ENCODE measurements at places on chromosomes 6 and 20.

- no peak for DNase-seq
Measured at GRCh38 chr20:62918831-62919230, 7.5 kb downstream of the DIDO1 start.

- DNase-seq: no peak
Measured at GRCh38 chr6:40499215-40499614, 87.9 kb downstream of the LRFN2 start.

GRCh38 chr6:31559958-31560696, 12.0 kb upstream of the LTA start:
- no peak for DNase-seq

- no peak for DNase-seq
Measured at GRCh38 chr6:88748141-88748540, 215.3 kb downstream of the RNGTT start.

- DNase-seq: no peak
Measured at GRCh38 chr20:52405417-52405816, 213.8 kb upstream of the ZFP64 start.

GRCh38 chr6:127918506-127919427, 17.9 kb upstream of the THEMIS start:
- no peak for DNase-seq

- no peak for DNase-seq
Measured at GRCh38 chr6:122878796-122879195, 89.7 kb downstream of the SMPDL3A start.

DNA sequence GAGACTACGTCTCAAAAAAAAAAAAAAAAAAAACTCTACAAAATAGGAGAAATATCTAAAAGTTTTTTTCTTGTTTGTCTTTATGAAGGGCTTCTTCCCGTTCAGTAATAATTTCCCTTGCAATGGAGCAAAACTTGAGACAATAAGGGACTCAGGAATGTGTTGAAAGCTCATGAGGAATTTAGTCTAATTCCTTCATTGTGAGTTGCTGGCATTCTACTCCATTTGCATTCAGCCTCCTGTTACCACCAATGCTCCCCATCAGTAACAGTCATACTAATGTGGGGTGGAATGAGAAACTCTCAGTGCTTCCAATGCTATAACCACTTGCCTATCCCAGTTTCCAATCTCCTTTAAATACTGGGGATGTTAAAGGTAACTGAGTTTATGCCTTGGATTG, 576.7 kb upstream of the AGPAT4 start:
- DNase-seq: no peak

GRCh38 chr20:63490416-63490815, 8.5 kb downstream of the EEF1A2 start:
- DNase-seq: no peak

DNA sequence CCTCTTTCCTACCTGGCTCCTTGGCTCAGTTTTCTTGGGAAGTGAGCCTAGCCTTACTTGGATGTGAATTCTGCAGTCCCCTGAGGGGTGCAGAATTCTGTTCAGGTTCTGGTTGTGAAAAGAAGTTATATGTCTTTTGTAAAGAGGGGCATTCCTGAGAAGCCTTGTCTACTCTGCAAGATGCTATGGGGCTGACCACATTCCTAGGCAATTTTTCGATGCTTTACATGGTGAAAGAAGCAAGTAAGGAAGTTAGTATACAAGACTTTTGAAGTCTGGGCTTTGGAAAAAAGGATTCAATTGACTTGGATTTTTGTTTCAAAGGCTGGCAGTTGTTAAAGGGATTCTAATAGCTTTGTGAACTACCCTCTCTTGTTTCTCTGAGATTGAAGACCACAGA, 167.9 kb upstream of the STMND1 start:
- no peak for DNase-seq

- DNase-seq: no peak
Measured at GRCh38 chr6:41294214-41294872, 7.9 kb upstream of the TREM1 start.

GRCh38 chr20:9122571-9122970, 53.7 kb downstream of the PLCB4 start:
- no peak for DNase-seq

GRCh38 chr6:42417641-42418112, 34.0 kb downstream of the TRERF1 start:
- no peak for DNase-seq

DNA sequence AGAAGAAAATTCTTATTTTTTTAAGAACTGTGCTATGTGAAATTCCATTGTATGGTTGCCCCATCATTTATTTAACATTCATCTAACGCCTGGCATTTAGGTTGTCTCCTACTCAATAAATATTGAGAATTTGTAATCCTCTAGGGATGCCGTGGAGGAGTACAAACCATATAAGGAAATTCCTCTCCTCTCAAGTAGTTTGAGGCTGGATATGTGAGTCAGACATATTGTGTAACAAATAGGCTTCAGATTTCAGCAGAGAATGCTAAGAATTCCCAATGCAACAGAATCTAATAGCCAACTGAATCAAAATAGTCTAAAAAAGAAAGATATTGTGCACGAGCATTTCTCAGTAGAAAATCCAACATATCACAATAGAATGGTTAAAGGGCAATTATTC, 174.7 kb downstream of the OTOR start:
- no peak for DNase-seq

- no peak for DNase-seq
Measured at GRCh38 chr20:43751167-43752050, 24.6 kb upstream of the GTSF1L start.

DNA sequence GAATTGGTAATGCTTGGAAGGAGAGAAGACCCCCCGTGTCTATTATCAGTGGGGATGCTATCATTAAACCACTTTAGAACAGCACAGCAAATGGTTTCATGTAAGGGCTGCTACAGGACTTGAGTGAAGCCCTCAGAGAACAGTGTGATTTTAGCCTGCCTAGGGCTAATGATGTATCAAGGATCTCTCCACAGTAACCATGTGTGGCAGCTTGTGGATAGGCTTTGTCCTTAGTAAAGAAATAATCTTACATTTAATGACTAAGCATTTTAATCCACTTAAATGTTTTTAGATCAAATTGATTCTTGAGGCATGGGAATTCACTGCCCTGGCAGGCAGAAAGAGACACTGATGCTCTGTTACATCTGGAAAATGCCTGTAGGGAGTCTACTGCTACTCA, 495.1 kb downstream of the NKAIN2 start:
- peak; percentile 5 for DNase-seq

DNA sequence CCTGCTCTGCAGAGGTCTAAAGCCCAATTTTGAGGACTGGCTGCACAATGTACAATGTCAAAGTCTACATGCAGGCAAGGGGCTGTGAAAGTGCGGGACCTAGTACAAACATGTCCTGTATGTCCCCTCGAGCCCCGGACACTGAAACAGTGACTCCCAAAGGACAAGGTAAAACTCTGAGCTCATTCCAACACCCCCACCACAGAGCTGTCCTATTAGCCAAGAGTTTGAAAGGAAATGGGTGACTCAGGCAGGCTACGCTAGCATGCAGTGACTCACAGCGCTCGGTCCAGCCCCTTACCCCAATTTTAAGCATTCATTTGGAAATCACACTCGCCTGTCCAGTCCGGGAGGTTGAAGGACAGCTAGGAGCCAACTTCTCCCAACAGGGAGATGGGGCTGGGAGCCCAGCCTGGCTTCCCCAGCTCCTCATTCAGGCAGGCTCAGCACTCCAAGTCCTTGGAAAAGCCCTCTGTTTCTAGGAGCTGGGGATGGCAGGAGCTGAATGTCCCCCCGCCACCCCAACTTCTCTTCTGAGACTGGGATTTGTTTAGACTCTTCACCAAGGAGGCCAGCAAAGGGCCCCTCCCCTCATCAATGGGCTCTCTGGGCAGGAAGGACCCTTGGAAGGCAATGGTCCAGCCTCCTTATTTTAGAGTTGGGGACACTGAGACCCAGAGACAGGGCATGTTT, 3.9 kb downstream of the SDC4 start:
- no peak for DNase-seq

DNA sequence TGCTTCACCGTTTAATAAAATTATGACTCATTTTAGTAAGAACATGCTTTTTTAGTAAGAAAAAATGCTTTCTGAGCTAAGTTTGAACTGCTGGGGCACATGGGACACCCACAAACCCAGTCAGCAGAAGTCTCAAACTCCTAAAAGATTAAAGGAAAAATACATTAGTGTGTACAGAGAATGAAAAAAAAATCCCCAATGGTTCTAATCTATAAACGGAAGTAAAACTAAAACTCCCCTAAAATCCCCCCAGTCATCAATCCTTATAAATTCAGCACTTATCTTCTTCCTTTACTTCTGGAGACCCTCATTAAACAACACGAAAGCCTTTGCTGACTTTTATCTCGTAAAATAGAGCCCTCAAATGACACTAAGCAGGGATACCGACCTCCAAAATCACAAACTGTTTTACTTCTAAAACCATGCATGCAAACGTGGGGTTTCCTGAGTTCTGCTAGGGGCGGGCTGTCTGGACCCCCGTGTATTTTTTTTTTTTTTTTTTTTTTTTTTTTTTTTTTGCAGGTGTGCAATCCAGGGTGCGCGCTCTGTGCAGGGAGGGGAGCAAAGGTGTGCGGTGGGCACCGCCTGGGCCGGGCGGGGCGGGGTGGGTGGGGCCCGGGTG, 1.1 kb upstream of the MYB start:
- DNase-seq: no peak

DNA sequence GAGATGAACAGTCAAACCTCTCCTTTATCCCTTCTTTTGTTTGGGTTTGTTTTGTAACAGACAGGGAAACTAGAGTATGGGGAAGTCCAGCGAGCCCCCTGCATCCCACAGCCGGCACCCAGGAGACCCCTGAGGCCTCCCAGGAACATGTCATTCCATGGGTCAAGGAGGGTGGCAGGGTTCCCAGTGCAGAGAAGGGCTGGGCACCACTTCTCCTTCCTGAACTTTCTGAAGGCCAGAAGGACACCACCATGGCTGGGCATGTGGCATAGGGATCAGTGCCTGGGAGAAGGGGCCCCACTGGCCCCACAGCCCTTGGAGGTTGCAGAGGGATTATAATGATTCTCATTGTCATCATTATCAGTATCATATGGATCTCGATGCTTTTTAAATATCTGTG, 13.9 kb upstream of the CST7 start:
- no peak for DNase-seq

DNA sequence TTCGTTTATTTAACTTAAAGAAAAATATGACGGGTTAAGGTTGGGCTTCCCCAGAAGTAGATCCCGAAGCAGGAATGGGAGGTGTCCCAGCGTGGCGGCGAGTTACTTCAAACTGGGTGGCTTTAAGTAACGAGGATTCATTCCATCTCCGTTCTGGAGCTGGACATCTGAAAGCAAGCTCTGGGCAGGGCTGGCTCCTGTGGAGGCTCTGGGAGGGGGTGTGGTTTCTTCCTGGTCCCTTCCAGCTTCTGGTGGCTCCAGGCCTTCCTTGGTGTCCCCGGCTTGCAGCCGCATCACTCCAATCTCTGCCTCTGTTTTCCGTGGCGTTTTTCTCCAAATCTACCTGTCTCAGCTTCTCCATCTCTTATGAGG, 47.3 kb upstream of the BHLHE23 start:
- no peak for DNase-seq

- no peak for DNase-seq
Measured at GRCh38 chr6:7062451-7063162, 45.2 kb upstream of the RREB1 start.

GRCh38 chr6:92777146-92777740, 642.1 kb downstream of the EPHA7 start:
- no peak for DNase-seq

GRCh38 chr20:45518282-45518681, 2.9 kb upstream of the SPINT3 start:
- DNase-seq: no peak

GRCh38 chr6:45706319-45706718, 309.3 kb downstream of the CLIC5 start:
- no peak for DNase-seq

GRCh38 chr6:51021171-51021570, 202.5 kb downstream of the TFAP2B start:
- no peak for DNase-seq

- no peak for DNase-seq
Measured at GRCh38 chr20:36604952-36605398, 604 bp upstream of the RAB5IF start.

GRCh38 chr6:150418827-150419594, 50.2 kb downstream of the IYD start:
- DNase-seq: no peak

DNA sequence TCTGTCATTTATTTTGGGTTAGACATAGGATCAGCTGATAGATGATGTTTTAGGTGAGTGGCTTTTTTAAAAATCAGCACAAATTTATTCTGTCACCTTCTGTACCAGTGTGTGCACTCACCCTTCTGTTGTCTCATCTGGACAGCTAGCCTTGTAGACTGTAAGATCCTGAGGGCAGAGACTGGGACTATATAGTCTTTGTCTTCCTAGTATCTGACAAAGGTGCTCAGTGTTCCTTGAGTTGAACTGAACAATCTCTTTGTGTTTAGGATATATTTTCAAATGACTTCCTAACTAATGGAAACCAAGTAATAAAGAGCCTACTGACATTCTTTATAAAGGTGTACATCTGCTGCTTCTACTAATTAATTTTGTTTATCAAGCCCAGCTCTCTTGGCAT, 3.0 kb downstream of the DCBLD1 start:
- DNase-seq: no peak

DNA sequence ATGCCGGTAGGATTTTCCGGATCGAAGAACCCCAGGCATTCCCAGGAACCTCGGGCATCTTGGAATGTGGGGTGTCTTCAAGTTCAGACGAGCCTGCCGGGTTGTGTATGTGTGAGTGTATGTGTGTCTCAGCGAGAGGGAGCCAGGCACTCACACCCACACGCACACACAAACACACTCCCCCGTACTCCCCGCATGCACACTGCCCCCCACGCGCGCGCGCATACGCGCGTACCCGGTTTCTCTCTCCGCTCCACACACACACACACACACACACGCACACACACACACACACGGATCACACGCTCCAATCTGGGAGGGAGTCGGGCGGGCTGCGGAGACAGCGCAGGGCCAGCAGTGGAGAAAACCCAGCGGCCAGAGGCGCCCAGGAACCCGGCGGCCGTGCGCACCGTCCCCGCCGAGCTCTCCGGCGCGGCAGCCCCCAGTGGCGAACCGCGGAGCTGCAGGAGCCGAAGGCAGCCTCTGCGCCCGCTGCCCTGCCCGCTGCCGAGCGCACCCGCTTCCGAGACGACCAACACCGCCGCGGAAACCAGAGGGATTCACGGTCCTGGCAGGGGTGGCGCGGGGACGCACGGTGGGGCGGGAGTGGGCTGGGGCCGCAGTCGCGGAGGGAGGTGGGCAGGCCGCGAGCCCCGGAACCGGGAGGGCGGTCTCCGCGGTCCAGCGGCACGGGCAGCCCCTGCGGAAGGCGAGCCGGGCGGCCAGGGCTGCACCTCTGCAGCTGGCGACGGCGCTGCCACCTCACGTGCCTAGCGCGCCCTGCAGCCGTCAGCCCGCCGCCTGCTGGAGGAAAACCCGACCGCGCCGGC, at the start of gene LRFN2:
TSS of gene LRFN2 (minus strand) at position 125 of the 830 bp plus-strand sequence.
- peak; percentile 64 for DNase-seq

GRCh38 chr6:150286912-150287311, 81.9 kb upstream of the IYD start:
- DNase-seq: no peak

GRCh38 chr20:46031701-46032254, 2.8 kb downstream of the SLC12A5 start:
- DNase-seq: peak; percentile 61

Measured in DMS79 (cell line).